ENCODE measurements at places on chromosomes 12 and 14.

GRCh38 chr12:92362785-92363184 is 217.1 kb upstream of the BTG1 start:
- no peak for DNase-seq

DNA sequence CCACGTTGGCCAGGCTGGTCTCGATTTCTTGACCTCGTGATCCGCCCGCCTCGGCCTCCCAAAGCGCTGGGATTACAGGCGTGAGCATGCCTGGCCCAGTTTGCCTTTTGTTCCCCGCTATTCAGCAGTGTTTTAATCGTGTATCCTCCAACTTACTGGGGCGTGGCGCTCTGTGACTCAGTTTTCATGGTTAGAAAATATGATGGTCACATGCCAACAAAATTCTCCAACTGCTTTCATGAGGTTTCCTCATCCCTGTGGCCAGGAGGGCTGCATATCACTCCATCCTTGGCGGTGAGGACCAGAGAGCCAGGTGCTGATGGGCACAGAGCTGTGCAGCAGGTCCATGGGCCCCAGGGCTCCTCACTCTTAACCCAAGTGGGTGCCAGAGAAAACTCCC is 33.0 kb upstream of the PRMT8 start:
- DNase-seq: no peak

DNA sequence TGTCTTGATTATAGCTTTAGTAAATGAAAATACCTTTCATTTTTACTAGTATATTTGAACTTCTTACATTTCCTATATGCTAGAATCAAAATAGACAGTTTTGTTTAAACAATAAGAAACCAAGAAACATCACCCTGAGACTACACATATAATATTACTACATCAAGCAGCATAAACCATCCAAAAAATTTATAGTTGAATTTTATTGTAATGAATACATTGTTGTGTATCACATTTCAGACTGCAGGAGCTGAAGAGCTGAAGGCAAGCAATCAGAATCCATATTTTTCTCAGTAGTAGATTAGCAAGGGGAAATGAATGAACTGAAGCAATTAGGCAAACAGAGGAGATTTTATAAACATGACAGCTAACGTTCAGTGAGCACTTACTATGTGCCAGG is 379.2 kb downstream of the BTG1 start:
- no peak for DNase-seq

- DNase-seq: no peak
Measured at GRCh38 chr14:44914849-44915248, 46.9 kb downstream of the KLHL28 start.

GRCh38 chr12:52839436-52840105 is 5.5 kb upstream of the KRT79 start:
- no peak for DNase-seq

DNA sequence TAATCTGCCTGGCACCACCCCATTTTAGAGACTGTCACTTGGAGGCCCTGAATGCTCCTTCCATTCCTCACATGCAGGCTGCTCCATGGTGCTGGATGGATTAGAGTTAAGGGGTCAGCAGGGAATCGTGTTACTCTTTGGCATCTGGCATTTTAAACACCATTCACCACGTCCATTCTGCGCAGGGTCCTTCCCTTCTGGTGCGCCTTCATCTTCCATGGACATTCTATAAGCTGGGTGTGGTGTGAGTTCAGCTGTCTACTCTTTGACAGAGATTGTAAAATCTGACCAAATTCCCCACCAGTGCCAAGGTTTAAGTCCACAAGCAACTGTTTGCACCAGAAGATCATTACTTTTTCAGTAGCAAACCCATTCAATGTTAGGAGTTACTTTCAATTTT is 47.8 kb downstream of the GIT2 start:
- DNase-seq: no peak

DNA sequence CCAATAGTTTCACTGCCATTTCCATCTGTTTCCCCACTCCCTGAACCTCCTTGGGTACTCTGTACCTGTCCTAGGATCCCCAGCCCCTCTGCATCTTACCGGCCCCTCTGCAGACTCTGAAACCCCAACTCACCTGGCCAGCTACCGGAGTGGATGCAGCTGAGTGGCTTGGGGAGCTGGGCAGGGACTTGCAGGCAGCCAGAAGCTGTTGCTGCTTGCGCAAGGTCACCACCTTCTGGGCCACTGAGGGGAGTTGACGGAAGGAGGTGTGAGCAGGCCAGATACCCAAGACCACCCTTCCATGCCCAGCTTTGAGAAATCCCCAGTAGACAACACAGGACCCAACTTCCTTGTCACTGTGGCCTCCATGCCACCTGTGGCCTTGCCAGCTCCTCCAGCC is 6.3 kb downstream of the AGAP2 start:
- DNase-seq: no peak

GRCh38 chr14:103296007-103296406 is 38.0 kb upstream of the EIF5 start:
- no peak for DNase-seq

DNA sequence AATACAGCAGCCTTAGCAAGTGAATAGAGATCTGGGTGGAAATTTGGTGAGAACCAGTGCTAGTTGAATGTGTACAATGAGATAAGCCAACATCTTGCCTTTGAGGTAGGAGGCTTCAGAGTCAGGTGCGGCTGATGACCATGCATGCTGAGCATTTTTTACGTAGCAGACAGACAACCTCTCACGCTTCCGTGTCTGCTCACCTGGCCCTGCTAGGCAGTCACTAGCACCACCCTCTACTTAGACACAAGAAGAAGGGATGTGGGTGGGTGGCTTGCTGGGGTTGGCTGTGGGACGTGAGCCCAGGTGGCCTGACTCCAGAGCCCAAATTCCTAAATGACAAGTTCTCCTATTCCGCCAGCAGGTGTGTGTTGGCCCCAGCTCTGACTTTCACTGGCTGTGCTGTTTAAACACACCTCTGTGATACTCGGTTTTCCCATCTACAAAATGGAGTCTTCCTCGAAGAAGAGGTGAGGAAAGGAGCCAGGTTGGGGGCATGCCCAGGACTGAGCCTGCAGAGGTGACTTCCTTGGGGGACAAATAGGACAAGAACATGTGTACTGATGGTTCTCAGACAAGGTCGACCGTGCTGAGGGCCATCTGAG is 57.8 kb upstream of the BCL11B start:
- no peak for DNase-seq

- no peak for DNase-seq
Measured at GRCh38 chr12:103679421-103680170, 92.5 kb downstream of the STAB2 start.

DNA sequence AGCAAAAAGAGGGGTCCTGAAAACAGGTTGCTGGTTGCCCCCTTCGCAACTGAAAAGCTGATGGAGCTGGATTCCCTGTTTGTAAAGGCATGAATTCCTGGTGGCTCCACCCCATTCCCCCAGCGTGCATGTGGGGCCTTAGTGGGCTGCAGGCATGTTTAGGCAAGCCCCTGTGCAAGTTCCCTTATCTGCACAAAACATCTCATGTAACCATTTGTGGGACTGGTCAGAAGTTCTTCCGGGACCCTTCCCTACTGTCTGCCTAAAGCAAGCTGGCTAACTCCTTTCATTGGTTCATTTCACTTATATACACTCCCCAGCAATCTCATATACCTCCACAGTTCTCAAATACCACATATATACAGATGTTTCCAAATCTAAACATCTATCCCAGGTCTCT is 24.0 kb upstream of the HIGD1C start:
- no peak for DNase-seq

- no peak for DNase-seq
Measured at GRCh38 chr12:28162697-28163096, 27.6 kb upstream of the CCDC91 start.

DNA sequence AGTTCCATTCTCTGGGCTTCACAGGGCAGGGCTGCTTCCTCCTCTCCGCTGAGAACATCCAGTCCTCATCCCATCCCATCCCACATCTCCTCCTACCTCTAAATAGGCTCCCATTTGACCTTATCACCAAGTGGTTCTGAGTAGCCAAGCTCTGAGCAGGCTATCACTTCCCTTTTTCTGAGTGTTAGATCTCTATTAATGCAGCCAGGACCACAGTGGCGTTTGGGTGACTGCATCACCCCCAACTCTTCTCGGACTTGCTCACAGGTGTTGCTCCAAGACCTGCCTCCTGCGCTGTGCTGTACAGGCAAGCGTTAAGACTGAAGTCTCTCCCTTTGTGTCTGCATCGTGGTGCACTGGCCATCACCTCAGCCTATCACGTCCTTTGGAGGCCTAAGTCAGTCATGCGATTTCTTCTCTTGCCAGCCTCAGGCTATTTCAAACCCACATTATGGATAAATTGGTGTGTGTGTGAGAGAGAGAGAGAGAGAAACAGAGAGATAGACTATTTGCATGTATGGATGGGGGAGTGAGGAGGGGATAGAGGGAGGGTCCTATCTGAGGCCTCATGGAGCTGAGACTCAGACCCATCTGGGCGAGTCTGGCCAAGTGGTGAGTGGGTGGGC is 12.4 kb upstream of the HHIPL1 start:
- no peak for DNase-seq

DNA sequence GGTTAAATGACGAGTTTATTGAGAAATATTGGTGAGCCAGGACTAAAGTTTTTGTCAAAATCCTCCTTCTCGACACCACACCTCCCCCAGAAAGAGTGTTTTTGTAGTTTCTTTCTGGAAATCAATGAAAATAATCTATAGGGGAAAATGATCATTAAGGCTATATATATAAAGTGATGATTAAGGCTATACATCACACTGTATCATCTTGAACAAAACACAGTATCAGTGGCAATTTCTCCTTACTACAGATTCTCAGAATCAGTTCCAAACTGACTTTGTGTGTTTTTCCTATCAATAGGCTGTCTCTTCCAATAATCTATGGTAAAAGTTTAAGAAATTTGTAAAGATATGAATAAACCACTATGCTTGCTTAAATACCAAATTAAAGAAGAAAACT is 81.7 kb downstream of the IFNG-AS1 start:
- DNase-seq: no peak

- no peak for DNase-seq
Measured at GRCh38 chr14:73764406-73765280, 50.5 kb upstream of the PNMA1 start.

DNA sequence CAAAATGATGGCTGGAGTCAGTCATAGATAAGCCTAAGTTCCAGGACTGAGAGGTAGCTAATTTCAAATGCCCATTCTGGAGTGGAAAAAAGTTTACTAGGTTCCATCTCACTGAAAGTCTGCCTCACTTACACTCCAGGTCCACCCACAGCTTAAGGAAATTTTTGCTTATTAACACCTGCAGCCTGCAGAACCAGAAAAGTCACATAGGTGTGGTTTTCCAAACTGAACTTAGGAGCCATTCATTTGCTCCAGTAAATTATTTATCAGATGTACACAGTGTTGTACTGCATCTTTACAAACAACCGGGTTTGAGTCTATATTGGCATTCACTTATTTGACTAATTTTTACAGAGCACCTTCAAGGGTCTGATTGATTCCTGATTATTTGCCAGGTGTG is 157.4 kb upstream of the ARID2 start:
- DNase-seq: no peak

GRCh38 chr12:101327051-101327450 is 47.1 kb downstream of the UTP20 start:
- DNase-seq: no peak

DNA sequence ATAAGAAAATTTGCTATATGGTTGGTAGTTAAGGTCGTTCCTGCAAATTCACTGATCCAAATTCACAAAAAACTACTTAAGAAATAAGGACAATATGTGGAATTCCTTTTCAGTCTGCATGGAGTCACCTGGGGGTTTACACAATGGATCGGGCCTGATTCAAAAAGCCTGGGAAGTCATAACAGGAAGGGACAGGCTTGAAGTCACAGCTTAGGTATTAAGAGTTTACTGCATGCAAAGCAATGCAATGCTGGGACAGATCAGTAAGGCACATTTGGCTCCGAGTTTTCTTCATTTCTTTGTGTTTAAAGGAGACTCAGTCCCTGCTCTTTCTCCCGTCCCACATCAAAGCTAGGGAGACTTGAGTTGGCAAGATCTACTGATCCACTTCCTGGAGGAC is 153.3 kb downstream of the NTF3 start:
- no peak for DNase-seq

DNA sequence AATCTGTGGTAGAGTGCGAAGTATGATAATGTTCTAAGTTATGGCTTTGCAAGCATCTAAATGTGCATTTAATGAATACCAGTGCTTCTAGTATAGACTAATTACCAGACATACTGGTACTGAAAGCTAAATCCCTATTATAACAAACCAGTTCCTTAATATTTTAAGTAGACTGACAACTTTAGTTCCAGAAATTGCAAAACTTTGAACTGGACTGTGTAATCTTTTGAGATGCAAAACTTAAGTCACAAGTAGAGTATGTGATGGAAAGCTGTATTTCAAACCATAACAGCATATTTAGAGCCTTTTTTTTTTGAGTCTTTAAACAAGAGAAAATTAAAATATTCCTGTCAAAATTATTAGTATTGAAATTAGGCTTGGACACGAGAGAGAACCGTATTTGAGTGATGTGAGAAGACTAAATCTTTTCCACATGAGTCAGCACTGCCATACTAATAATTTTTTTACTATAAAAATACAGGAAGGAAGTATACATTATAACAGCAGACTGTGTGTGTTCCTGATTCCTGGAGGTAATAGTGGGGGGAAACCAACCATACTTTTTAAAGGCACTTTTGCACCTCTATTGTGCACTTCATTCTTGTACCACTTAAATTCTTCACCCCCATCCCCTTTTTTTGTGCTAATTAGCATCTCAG is 45.5 kb downstream of the PPM1A start:
- no peak for DNase-seq

DNA sequence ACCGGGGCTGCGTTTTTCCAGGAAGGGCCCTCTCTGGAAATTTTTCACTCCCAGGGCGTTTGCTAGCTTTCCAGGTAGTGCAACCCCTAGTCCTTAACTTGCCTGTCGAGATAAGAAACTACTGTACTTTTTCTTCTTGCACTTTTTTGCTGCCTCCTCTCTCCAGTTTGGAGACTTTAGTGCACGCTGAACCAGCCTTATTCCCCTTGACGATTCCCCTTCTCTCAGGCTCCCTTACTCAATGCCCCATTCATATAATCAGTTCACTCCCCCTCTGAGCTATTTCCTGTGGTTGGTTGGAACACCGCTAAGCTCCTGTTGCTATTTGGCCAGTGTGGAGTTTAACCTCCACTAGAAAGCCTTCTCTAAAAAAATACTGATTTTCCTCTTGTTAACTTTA is 682 bp downstream of the CREBL2 start:
- no peak for DNase-seq

- no peak for DNase-seq
Measured at GRCh38 chr12:6745741-6746525, 7.0 kb downstream of the MLF2 start.

- DNase-seq: no peak
Measured at GRCh38 chr12:7801460-7801859, 12.3 kb downstream of the NANOG start.

Measured in activated T-cell treated with anti-CD3 and anti-CD28 coated beads, Interleukin-2, amount 50 U/mL, for 1 hour (primary cell).